CD4-positive, alpha-beta T cell (primary cell): ENCODE measurements at places on chromosomes 3 and 15. TPM values are rescaled to one million over a fixed set of nuclear protein-coding genes. Genes with fewer than 3 reads are reported as not detected.

Gene CNTN4
- total RNA-seq = not detected

Gene P2RY12
- total RNA-seq = not detected

Gene DAPK2
- 1.3 TPM for total RNA-seq

Gene P2RY14
- not detected for total RNA-seq

Gene CHST13
- not detected for total RNA-seq

Gene GPR171
- 16.7 TPM for total RNA-seq

Gene COMMD2
- total RNA-seq = 42.0 TPM

Gene GOLGB1
- 49.8 TPM for total RNA-seq

Gene CP
- total RNA-seq = not detected

Gene ECE2
- not detected for total RNA-seq

Gene GHSR
- total RNA-seq = not detected

Gene CD200
- total RNA-seq = 6.9 TPM

Gene CFAP91
- total RNA-seq = not detected

Gene LTF
- total RNA-seq = not detected

Gene CA12
- not detected for total RNA-seq

Gene TMEM212
- total RNA-seq = not detected

Gene UQCRC1
- 74.1 TPM for total RNA-seq

Gene KIF15
- total RNA-seq = 0.08 TPM

Gene TM4SF1
- total RNA-seq = not detected

Gene AHSG
- total RNA-seq = not detected

Gene OXSR1
- 30.3 TPM for total RNA-seq

Gene KCNAB1
- total RNA-seq = not detected
